ENCODE measurements at places on chromosomes 1 and 21. TPM values are rescaled to one million over a fixed set of nuclear protein-coding genes. Genes with fewer than 3 reads are reported as not detected.

DNA sequence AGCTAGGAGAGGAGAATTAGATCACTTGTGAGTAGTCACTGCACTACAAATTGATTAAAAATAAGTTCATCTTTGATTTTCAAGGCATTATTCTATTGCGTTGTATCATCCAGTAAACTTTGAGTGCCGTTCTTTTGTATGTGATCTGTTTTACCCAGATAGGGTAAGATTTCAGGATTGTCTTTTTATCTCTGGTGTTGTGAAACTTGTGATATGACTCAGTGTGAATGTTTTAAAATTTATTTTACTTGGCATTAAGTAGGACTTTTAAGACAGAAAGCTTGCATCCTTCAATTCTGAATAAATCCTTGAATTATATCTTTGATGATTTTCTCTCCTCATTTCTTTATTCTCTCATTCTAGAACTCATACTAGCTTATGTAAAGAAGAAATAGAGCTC, 93.3 kb upstream of the ADAMTS5 start:
- peak; percentile 50 for DNase-seq

- no peak for DNase-seq
Observed at GRCh38 chr1:176950736-176951324, 213.7 kb downstream of the ASTN1 start.

DNA sequence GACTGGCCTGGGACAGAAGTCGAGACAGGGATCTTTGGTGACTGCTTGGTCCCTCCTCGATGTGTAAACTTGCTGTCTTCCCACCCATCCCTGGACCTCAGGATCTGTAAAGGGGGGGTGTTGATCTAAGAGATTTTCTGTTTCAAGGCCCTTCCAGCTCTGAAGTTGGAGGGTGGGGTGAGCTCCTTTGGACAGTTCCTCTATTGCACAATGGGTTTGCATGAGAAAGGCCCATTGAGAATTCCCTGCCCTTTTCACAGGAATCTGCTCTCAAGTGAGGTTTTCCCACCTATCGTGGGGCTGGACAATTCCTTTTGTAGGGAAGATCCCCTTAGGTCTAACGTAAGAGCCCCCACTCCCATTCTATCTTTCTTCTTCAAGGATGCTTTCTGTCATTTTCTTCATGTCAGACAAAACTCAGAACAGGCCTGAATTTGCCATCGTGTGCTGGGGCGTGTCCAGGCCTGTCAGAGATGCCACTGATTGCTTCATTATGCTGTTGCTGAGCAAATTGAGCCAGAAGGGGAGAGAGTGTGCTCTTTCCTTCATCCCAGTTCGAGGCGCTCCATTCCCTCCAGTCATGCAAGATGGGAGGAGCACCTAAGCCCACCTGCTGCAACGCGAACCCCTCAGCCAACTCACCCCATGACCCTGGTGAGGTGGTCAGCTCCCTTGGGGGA, 149.9 kb upstream of the IGSF21 start:
- no peak for DNase-seq

DNA sequence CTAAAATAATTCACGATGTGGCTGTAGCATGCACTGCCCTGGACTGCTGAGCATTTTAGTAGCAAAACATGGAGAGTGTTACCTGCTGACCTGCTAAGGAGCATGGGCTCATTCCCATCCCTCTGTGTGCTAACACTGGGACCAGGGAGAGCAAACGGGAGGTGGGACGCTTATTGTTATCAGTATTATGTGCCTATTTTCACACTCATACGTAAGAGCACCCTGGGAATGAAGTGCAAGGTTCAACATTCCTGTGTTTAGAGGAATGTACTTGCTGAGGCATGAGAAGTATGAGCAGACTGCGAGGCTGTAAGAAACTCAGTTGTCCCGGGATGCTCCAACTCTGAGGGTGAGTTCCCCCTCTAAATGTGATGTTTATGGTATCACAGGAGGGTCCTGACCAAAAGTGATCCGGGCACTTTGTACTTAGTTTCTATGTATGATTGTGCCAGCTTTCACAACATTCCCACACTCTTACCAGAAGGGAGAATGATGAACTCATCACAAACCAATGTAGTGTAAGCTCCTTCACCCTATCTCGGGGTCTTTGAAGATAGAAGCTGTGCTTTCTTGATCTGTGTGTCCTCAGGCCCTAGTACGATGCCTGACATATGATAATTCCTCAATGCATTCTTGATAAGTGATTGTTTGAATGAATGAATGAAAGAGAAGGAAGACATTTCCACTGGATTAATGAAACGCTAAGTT, 164.8 kb downstream of the KCNJ6 start:
- DNase-seq: peak; percentile 31

GRCh38 chr1:1604374-1605033, 4.6 kb upstream of the FNDC10 start:
- no peak for DNase-seq

DNA sequence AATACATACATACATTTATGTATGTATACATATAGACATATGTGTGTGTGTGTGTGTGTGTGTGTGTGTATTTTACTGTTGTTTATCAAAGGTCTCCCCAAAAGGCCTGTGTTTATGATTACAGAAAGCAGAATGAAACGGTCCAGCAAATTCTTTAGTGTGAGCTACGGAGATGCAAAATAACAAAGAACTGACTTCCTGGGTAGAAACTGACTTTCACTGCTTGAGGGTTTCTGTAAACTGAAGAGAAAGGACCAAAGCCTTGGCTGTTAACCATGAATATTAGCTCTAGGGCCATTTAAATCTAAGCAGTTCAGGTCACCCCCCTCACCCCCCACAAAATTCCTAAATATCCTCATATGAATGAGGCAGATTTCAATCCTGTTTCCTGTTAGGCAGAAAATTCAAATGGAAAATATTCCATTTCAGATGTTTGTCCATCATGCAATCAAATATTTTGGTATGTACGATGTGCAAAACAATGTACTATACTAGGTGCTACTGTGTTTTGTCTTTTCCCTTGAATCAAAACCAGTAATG, 213.2 kb downstream of the TGFB2 start:
- DNase-seq: no peak

DNA sequence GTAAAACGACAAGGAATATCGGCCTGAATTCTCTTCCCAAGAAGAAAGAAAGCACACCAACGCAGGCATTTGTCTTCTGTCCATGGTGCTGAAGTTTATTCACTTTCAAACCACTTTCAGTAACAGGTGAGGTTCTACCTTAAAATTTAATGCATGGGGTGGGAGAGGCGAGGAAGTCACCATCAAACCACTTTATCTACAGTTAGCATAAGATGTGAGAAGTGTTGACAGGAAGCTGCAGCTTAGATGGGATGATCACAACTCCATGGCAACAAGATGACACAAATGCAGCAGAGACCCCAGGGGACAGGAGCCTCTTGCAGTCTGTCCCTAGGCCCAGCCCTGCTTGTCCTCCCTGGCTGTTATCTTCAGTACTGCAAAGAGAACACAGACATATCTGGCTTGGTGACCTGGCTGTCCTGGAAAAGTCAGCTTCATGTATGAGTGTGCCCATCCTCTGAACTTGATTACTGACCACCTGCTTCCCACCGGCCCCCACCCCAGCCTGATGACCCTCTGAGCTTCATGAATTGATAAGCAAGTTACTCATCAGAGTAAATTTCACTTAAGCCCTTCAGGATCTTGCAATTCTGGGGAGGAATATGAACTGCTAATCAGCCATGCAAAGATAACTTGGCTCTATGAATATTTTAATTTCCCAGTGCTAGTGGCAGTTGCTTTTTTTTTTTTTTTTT, 1.8 kb downstream of the NPPA start:
- DNase-seq: peak; percentile 22

Gene ERO1B
- 1.9 TPM for total RNA-seq

Gene FCRL6
- not detected for total RNA-seq

Gene OXCT2
- 1.7 TPM for total RNA-seq

Gene BPNT1
- total RNA-seq: 36.7 TPM

Gene ROR1
- 10.3 TPM for total RNA-seq
